ENCODE measurements at places on chromosomes 2 and 18. TPM values are rescaled to one million over a fixed set of nuclear protein-coding genes. Genes with fewer than 3 reads are reported as not detected.

Gene PLEK
- 1.1 TPM for total RNA-seq

Gene POTEE
- total RNA-seq: not detected

Gene GCG
- 0.14 TPM for total RNA-seq

Gene KIAA2012
- under 0.01 TPM for total RNA-seq

Measured in smooth muscle cell of bladder (primary cell).